ENCODE measurements at places on chromosomes 2 and 18. TPM values are rescaled to one million over a fixed set of nuclear protein-coding genes. Genes with fewer than 3 reads are reported as not detected.

Gene NCKAP1
- total RNA-seq: 8.7 TPM

Gene CPLX4
- total RNA-seq: not detected

DNA sequence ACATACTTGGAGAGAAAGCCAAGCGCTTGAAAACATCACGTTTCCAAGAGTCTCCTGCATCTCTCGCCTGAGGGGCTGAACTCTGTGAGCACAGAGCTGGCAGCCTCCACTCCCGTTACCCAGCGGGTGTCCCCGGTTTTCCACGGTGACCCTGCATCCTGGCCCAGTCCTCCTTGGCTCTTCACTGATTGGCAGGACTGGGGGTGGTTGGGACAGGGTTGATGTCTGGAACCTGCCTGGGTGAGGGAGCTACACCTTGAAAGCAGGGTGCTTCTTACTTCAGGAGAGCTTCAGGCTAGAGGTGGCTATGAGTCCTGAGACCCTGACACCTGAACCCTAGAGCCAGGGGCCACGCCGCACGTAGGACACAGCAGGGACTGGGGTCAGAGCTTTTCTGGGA lies 234.1 kb downstream of the DYSF start:
- DNase-seq: no peak

Gene EPB41L5
- 3.3 TPM for total RNA-seq

DNA sequence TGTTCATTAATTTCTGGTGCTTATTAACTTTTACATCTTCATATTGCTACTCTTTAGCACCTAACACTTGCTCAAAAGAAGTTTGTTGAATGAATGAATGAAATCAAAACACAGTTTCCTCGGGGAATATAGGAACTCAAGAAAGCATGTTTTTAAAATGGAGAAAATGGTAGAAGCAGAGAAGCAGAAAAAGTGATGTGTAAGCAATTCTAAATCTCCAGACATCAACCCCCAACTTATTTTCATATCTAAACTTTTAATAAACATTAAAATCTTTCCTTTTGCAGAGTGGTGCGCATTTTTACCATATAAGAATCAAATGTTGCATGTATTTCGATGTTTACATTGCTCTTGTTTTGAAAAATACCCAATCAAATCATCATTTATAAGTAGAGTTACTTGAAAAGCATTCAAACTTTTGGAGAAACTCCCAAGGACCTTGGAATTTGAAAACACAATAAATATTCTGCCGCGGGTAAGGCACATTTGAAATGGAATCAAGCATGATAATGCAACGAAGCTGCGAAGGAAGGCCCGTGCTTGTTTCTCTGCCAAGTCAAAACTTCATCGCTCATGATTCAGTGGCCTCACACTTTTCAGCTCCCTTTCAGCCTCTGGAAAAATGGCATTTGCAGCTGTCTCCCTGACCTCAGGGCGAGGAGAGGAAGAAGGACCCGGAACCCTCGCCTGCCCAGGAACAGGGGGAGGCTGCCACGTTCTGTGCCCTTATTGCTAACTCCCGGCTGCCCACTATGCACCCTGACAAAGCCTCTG lies 26.7 kb upstream of the SMIM21 start:
- no peak for DNase-seq
